Left ventricle myocardium superior (tissue), 1 donor: ENCODE measurements at places on chromosomes 1 and 21.

- DNase-seq, result no peak
These were observed 38.8 kb downstream of the TBX15 start for GRCh38 chr1:118949315-118949714.

DNA sequence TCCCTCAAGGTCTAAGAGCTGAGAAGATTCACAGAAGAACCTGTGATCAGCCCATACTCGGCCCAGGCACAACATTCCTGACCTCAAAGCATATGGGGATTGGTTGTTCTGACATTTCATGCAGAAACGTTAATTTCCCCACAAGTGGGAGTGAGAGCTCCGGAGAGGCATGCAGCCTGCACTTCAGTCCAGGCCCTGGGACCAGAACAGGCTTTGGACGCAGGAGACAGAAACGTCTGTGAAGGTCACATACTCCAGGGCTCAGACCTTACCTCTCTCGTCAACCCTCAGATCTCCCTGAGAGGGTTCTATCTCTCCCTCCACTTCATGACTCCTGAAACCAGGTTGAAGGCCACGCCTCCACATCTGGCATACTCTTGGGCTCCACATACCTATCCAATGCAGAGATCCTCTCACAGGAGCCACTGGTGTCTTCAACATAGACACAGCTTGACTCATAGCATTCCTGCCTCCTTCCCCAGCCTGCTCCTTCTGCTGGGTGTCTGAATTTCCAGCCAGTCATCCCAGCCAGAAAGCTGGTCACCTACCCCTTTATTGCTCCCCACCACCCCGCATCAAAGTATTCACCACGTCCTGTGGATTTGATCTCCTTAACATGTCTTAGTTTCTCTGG, 149.2 kb downstream of the OMA1 start:
- no peak for DNase-seq

DNA sequence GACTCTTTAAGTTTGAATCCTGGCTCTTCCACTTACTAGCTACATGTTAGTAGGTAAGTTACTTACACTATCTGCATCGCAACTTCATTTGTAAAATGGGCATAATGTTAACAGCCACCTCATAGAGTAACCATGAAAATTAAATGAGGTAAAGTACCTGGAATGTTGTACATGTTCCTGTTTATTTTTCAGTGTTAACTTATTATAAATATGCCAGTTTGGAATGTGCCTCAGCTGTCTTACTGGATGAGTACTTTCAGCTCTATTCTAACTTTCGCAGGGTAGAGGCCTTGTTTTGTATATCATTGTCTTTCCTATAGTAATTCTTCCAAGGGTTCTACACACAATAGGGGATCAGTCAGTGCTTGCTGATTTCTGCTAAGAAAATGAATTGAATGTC, 167.4 kb downstream of the DUSP10 start:
- no peak for DNase-seq

DNA sequence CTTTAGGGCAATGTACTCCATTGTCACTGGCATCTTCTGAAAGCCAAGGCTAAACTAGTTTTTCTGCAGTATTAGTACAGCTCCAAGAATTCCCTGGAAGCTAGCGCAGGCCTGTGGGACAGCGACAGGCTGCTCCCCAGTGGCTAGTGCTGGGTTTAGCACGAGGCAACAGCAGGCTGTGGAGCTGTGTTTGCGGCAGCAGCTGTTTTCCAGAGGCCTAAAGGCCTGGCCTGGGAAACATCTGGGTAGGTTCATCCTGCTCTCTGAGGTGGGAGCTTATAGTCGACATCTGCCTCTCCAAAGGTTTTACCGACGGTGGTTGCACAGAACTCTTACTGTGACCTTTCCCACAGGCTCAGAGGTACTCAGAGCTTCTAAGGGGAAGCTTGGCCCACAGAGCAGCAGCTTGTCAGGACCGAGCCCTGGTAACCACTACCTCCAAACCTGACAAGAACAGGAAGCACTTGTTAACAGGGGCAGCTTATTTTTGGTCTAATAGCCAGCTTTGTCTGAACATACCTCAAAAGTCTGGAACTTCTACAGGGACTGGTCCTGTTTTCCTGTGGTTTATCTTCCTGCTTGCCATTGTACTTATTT, 17.2 kb downstream of the CC2D1B start:
- no peak for DNase-seq

DNA sequence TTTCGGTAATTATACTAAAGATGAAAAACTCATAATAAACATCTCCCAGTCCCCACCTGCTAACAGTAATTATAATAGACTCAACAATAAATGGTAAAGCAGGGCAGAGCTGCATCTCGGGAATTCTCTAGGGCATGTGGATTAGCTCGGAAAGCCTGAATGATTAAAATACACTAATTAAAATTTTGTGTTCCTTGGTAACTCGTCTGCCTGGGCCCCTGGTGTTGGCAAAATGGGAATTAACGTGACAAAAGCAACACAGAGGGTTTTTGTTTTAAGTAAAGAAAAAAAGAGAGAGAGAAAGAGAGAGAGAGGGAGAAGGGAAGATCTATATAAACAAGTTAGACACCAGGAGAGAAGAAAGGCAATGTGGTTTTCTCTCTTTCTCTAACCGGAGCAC, 62.1 kb downstream of the CASZ1 start:
- DNase-seq, result no peak

DNA sequence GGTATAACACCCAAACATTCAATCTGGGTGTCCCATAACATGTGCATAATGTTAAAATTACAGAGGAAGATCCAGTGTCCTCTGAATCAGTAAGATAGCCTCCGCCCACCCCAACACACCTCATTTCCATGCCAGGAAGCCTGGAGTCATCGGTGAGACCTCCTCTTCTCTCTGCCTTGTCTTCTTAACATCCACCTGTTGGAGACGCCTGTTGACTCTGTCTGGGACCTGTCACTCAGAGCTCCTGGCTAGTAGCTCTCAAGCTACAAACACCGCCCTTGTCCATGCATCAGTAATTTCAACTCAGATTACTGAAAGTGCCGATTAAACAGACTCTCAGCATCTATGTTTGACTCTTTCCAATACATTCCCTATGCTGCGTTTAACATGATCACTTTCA, 27.4 kb downstream of the KCNJ15 start:
- DNase-seq, result no peak

DNA sequence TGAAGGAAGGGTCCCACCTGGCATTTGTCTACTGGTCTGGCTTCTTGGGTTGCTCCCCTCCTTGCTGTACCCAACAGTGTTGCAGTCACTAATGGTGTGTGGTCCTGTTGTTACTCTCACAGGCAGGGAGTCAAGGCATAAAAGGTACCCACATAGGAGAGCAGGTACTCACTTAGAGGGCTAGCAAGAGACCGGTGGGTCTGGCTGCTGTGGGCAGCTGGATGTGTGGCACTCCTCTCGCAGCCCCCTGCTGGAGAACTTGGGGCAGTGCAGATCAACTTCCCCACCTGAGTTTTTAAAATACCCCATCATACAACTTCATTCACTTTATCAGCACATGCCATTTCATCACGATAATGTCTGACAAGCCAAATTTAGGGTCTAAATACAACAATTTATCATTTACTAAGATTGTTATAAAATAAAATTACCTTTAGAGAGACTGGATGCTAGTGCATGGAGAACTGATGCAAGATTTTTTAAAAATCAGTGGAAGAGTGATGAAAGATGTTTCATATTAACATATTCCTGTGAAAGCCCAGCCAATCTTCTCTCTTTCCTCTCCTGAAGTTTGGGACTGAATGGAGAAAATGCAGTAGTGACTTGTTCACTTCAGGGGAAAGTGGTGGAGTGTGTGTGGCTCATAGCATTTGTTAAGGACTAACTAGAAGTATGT, 42.8 kb downstream of the ACP6 start:
- peak; percentile 67 for DNase-seq

- DNase-seq, result no peak
These were observed 162.1 kb downstream of the GRIK3 start for GRCh38 chr1:36872126-36872754.

- no peak for DNase-seq
These were observed 140.4 kb upstream of the ADGRL2 start for GRCh38 chr1:81660286-81660685.

DNA sequence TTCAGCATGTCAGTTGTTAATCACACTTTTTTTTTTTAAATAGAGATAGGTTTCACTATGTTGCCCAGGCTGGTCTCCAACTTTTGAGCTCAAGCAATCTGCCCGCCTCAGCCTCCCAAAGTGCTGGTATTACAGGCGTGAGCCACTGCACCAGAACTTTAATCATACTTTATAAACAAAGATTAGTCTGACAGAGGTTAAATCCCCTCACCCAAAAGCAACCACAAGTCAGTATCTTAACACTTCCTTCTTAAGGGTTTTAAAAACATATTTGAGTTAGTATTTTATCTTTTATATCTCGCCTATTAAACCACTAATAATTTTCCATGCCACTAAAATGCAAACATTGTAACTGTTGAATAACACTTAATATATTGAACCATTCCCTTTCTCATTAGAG, 70.2 kb downstream of the COP1 start:
- no peak for DNase-seq

- DNase-seq, result no peak
These were observed 38.1 kb downstream of the GADD45A start for GRCh38 chr1:67723126-67723525.
